ENCODE measurements at places on chromosomes 12 and 14. TPM values are rescaled to one million over a fixed set of nuclear protein-coding genes. Genes with fewer than 3 reads are reported as not detected.

Gene WNT1
- not detected for total RNA-seq

Gene SETD1B
- total RNA-seq, result 32.7 TPM

Gene VTI1B
- total RNA-seq, result 79.2 TPM

Gene FOXA1
- total RNA-seq, result not detected

Gene FOXN4
- not detected for total RNA-seq

Gene CEP128
- total RNA-seq, result 32.2 TPM

Gene ARMH4
- total RNA-seq, result not detected

Gene AVPR1A
- not detected for total RNA-seq

Gene TPPP2
- total RNA-seq, result not detected

Gene RNASE3
- not detected for total RNA-seq

Gene DCN
- not detected for total RNA-seq

Gene PRH2
- total RNA-seq, result not detected

Gene AMHR2
- not detected for total RNA-seq

Gene C12orf54
- total RNA-seq, result not detected

Gene UBE2N
- 203 TPM for total RNA-seq

Gene IQSEC3
- total RNA-seq, result 0.39 TPM

Gene GLI1
- total RNA-seq, result 2.2 TPM

Gene KCNC2
- total RNA-seq, result not detected

Gene PLEKHA5
- total RNA-seq, result 5.3 TPM

Gene TEX22
- 3.8 TPM for total RNA-seq

Gene FAM234B
- total RNA-seq, result 3.5 TPM

Gene CCDC38
- 0.09 TPM for total RNA-seq

Gene RPGRIP1
- total RNA-seq, result not detected

Gene DPPA3
- not detected for total RNA-seq

Gene ESR2
- total RNA-seq, result 0.25 TPM

Gene IGFBP6
- total RNA-seq, result 0.48 TPM

Gene CDK17
- 36.9 TPM for total RNA-seq

Gene OR4N5
- total RNA-seq, result not detected

Gene MYH6
- total RNA-seq, result not detected

Gene TSHR
- 1.9 TPM for total RNA-seq

Gene ALX1
- total RNA-seq, result not detected

Gene CPSF6
- total RNA-seq, result 101 TPM

Gene LACRT
- not detected for total RNA-seq

Gene HHIPL1
- 0.02 TPM for total RNA-seq

Gene ARHGDIB
- total RNA-seq, result 1,655 TPM
